Mammary epithelial cell (primary cell): ENCODE measurements at places on chromosomes 12 and 14. TPM values are rescaled to one million over a fixed set of nuclear protein-coding genes. Genes with fewer than 3 reads are reported as not detected.

Gene BEST3
- polyA plus RNA-seq: 0.06 TPM

Gene SRP54
- polyA plus RNA-seq: 39.4 TPM

Gene LTB4R2
- 7.3 TPM for polyA plus RNA-seq

Gene GPR162
- polyA plus RNA-seq: 0.07 TPM

Gene SYNJ2BP
- polyA plus RNA-seq: 12.2 TPM

Gene APOF
- not detected for polyA plus RNA-seq

Gene RERG
- not detected for polyA plus RNA-seq

Gene TMEM132C
- not detected for polyA plus RNA-seq

Gene ART4
- polyA plus RNA-seq: not detected

Gene CD69
- polyA plus RNA-seq: not detected

Gene CEBPE
- polyA plus RNA-seq: not detected

Gene SEC23A
- 45.6 TPM for polyA plus RNA-seq

Gene VEZT
- polyA plus RNA-seq: 66.2 TPM

Gene CLEC9A
- not detected for polyA plus RNA-seq

Gene NTS
- not detected for polyA plus RNA-seq

Gene PLEKHG7
- not detected for polyA plus RNA-seq

Gene PIWIL1
- polyA plus RNA-seq: not detected

Gene USP44
- 0.03 TPM for polyA plus RNA-seq

Gene NABP2
- polyA plus RNA-seq: 61.2 TPM

Gene HPD
- 0.03 TPM for polyA plus RNA-seq

Gene VRTN
- polyA plus RNA-seq: not detected

Gene ETFBKMT
- 0.74 TPM for polyA plus RNA-seq

Gene AMHR2
- not detected for polyA plus RNA-seq

Gene SVOP
- not detected for polyA plus RNA-seq

Gene WIF1
- polyA plus RNA-seq: not detected

Gene TSHR
- not detected for polyA plus RNA-seq

Gene CBLN3
- 0.78 TPM for polyA plus RNA-seq

Gene NDUFA9
- 84.8 TPM for polyA plus RNA-seq

Gene DHH
- polyA plus RNA-seq: not detected

Gene MIP
- polyA plus RNA-seq: 0.06 TPM

Gene PZP
- polyA plus RNA-seq: not detected

Gene STXBP6
- polyA plus RNA-seq: 0.18 TPM

Gene CPNE6
- polyA plus RNA-seq: not detected

Gene PUS7L
- polyA plus RNA-seq: 4.9 TPM

Gene STAB2
- polyA plus RNA-seq: under 0.01 TPM

Gene ITPK1
- polyA plus RNA-seq: 80.2 TPM

Gene SRRM4
- polyA plus RNA-seq: not detected

Gene LYZ
- polyA plus RNA-seq: not detected

Gene TSPAN11
- 0.06 TPM for polyA plus RNA-seq

Gene OTX2
- not detected for polyA plus RNA-seq

Gene PTGER2
- 4.2 TPM for polyA plus RNA-seq

Gene PWP1
- polyA plus RNA-seq: 223 TPM

Gene WNT5B
- polyA plus RNA-seq: 10.4 TPM

Gene GDF3
- polyA plus RNA-seq: not detected

Gene SYT1
- 9.0 TPM for polyA plus RNA-seq

Gene KDM2B
- polyA plus RNA-seq: 14.3 TPM

Gene PPFIA2
- not detected for polyA plus RNA-seq

Gene PTCSC3
- not detected for polyA plus RNA-seq

Gene DTD2
- polyA plus RNA-seq: 21.8 TPM

Gene CISTR
- not detected for polyA plus RNA-seq

Gene PDE3A
- polyA plus RNA-seq: not detected

Gene SPIC
- polyA plus RNA-seq: not detected

Gene HCAR3
- 0.65 TPM for polyA plus RNA-seq

Gene LRIG3
- 28.7 TPM for polyA plus RNA-seq

Gene VDR
- 105 TPM for polyA plus RNA-seq

Gene NPC2
- 466 TPM for polyA plus RNA-seq

Gene NCOR2
- 18.9 TPM for polyA plus RNA-seq

Gene FAM90A1
- polyA plus RNA-seq: not detected

Gene IFI27
- 0.53 TPM for polyA plus RNA-seq
